ENCODE measurements at places on chromosomes 4 and X.

DNA sequence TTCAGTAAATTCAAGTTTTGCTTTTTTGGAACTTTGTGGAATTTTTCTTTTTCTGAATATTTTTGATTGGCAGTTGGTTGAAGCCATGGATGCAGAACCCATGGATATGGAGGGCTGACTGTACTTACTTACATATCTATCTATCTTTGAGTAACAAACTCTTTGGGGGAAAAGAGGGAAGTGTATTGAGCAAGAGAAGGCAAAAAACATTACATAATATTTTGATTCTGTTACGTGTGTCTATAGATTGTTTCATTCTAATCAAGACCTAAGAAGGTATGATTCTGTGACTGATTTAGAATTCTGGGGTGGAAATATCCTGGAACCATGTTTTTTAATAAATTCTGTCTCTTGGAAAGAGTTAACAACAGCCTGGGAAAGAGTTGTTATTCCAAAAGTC, 31.5 kb downstream of the GRSF1 start:
- DNase-seq = no peak

DNA sequence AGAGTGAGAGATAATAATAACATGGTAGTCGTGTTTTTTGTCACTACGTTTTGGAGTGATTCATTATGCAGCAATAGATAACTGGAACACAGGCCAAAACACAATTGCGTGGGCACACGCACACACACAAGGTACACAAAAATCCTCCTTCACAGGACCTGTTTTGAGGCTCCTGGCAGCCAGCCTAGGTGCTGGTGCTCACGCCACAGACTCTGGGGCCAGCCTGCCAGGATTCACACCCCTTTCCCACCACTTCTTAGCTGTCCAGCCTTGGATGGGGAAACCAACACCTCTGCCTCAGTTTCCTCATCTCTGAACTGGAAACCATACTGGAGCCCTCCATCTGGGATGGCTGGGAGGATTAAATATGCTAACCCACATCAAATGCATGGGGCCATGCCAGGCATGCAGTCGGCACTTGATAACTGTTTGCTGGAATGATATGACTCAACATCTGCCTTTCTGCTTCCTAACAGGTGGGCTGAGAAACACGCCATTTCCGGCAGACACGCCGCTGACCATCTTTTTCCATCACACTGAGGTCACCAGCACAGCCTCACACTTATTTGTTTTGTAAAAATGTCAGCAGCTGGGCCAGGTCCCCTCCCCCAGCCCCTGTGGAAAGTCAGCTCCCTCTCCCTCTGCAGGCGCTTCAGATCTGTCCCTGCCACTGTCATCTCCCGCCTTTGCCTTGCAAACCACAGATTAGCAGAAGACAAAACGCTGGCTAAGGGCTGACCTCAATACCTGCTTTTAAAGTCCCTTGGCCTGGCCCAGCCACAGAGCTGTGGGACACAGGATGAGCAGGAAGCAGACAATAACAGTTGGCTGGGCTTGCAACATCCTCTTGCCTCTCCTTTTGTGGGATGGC, 237.5 kb downstream of the BCOR start:
- no peak for DNase-seq

DNA sequence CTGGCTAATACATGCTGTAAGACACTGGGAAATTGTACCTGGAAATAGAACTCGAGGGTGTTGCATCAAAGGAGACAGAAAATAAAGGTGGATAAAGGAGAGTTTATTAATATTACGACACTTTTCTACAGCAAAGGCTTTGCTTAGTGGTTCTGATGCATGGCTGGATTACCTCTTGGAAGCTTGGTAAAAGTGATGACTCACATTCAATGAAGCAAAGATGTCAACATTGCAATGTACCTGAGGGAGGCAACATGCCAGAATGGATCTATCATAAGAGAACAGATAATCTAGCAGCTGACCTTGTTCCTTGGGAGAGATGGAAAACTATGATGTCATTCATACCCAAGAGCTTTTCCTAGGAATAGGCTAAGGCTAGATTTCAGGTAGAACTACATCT, 735.1 kb upstream of the DIAPH2 start:
- no peak for DNase-seq

- no peak for DNase-seq
These were observed 18.1 kb upstream of the CHRNA9 start for GRCh38 chr4:40316782-40317635.

DNA sequence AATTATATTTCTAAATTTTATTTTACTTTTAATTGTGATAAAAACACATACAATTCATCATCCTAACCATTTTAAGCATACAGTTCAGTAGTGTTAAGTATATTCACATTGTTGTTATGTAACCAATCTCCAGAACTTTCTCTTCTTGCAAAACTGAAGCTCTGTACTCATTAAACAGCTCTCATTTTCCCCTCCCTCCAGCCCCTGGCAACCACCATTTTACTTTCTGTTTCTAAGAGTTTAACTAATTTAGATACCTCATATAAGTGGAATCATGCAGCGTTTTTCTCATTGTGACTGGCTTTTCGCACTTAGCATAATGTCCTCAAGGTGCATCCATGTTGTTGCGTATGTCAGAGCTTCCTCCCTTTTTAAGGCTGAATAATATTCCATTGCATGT, 46.7 kb upstream of the NDP start:
- DNase-seq = no peak

GRCh38 chr4:6530301-6530700, 44.7 kb upstream of the MAN2B2 start:
- no peak for DNase-seq

- no peak for DNase-seq
These were observed 127.2 kb downstream of the FNIP2 start for GRCh38 chr4:158895797-158896576.

- DNase-seq = no peak
These were observed 25.7 kb upstream of the TMPRSS11A start for GRCh38 chr4:67988991-67989390.

DNA sequence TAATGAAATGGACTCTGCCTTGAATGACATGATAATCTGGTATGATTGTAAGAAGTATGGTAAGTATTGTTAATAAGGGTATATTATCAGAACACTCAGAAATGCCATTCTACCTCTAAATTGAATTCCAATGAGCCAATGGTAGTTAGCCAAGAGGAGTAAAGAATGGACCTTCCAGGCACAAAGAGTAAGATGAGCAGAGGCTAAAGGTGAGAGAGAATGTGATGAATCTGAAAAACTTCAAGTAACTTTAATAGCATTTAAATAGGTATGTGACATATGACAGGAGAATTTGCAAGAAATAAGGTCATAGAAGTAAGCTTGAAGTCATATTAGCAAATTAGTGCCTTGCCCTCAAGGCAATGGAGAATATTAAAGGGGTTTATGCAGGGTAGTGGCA, 152.4 kb downstream of the BANK1 start:
- no peak for DNase-seq

- DNase-seq = no peak
These were observed 880 bp downstream of the UNC5C start for GRCh38 chr4:95547715-95548471.
